ENCODE measurements at places on chromosomes 6 and 20.

- peak; percentile 95 for DNase-seq
Measured at GRCh38 chr6:37818536-37819176, 871 bp upstream of the ZFAND3 start.

GRCh38 chr6:158758451-158758860 lies 60.7 kb downstream of the EZR start:
- no peak for DNase-seq

GRCh38 chr6:133502441-133503335 lies 261.5 kb downstream of the EYA4 start:
- DNase-seq, result peak; percentile 67

DNA sequence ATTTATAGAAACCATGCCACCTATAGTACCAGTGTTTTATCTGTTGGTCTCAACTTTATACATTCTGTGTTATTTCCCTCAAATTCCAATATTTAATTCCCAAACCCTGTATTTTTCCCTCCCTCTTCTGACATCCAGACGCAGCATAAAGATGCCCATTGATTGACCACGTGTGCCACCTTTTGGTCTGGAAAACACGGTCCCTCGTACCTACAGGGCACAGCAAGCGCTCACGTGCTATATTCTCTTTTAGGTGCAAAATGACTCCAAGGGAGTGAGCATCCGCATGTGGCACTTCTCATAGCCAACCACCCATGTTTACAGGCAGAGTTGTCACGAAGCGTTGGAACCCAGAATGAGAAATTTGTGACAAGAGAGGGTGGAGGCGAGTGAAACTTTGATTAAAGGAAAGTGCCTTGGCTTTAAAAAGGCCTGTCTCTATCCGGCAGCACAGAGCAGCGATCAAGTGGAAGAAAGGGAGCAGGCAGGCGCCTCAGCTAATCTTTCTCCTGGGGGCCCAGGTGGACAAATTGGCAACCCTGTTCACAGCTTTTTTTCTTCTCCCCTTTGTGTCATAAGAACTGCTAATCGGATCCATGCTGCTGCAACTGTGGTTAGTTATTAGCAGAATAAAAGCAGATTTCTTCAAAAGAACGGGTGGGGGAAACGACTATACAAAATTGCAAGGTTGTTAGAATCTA lies 225.9 kb downstream of the TMEM242 start:
- DNase-seq, result no peak

DNA sequence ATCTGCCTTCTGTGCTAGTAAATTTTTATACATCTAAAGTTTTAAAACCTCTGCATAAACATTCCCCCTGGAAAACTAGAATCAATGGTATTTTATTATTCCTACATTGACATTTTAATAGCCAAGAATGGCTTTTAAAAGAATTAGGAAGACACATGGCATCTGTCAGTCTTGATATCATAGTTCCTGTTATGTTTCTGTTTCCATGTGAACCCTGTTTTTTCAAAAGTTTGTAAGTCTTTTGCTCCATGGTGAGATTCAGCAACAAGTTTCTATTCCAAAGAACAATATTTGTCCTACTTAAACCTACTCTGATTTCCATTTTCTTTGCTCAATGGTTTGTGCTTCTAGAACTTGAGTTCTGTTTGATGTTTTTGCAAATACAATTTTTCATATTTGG lies 95.2 kb downstream of the PLEKHG1 start:
- no peak for DNase-seq

DNA sequence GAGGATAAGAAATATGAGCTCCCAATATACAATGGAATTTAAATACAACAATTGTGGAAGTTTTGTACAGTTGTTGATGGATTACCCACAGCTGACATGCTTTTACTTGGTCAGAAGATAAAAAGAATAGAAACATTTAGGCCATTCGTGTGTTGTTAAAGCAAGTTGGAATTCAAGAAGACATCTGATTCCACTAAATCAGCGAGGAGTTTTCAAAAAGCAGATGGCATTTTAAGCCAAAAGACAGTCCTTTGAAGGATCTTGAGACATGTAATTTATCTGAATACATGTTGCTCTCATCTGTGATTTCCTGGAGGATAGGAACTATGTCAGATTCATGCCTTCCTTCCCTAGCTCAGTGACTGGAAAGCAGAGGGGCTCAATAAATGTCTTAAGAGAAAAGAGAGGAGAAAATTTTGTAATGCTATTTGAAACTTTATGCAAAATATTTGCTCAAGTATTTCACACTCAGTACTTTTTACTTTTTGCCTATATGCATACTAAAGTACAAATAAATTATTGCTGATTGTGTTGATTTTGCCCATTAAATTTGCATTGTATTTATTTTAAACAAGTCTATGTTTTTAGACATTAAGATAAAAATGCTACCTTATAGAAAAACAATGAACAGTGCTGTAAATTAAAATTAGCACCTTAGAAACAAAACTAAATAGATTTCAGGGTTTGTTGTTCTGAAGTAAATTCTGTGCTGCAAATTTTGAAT lies 733.8 kb upstream of the FLRT3 start:
- no peak for DNase-seq

- peak; percentile 50 for DNase-seq
Measured at GRCh38 chr6:151452750-151453427, 963 bp upstream of the RMND1 start.

GRCh38 chr6:35497571-35498421 lies 917 bp upstream of the TEAD3 start:
- DNase-seq, result peak; percentile 60

GRCh38 chr6:30357678-30358540 lies 13.0 kb downstream of the RPP21 start:
- peak; percentile 75 for DNase-seq

GRCh38 chr20:32969356-32970114 lies 34.7 kb downstream of the SUN5 start:
- no peak for DNase-seq

DNA sequence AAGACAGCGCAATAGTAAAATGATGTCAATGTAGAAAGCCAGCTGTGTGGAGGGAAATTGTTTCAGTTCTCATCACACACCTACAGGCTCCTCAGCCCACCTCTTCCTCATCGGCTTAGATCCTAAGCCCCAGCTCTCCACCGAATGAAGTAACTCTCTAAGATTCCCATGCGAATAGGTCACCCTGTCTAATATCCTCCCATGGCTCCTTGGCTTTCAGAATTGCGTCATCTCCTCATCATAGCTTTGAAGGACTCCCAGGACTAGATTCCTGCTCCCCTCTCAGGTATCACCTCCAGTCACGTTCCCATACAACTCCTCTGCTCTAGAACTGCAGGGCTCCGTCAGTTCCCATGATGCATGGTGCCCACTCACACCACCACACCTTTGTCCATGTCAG lies 16.2 kb upstream of the SLC22A16 start:
- DNase-seq, result peak; percentile 86

DNA sequence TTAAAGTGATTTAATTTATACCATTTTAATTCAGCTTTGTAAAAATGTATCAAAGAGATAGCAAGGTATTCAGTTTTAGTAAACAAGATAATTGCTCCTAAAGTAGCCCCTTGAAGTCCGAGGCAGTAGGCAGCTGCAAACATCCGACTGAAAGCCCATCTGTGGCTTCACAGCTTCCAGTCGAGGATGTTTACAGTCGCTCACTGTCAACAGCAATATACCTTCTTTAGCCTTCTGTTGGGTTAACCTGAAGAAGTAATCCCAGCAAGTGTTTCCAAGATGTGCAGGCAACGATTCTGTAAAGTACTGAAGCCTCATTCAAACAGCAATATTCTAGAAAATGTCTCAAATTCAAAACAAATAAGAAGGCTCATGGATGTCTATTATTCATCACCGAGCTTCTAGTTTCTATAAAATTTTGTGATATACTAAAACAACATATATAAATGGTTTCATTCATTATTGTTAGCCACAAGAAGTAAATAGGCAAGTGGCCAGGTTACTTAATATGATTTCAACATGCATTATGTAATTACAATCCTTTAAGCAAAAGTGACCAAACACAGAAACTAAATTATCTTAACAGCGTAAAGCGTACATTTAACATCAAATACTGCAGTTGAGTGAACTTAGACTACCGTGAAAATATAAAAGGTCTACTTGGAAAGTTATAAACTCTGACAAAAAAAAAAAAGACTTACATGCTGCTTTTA lies 115.0 kb downstream of the OGFRL1 start:
- DNase-seq, result peak; percentile 28

GRCh38 chr20:47351643-47352331 lies 4.7 kb downstream of the ZMYND8 start:
- peak; percentile 48 for DNase-seq

GRCh38 chr6:9537381-9537780 lies 877.5 kb downstream of the TFAP2A start:
- DNase-seq, result no peak

- DNase-seq, result no peak
Measured at GRCh38 chr6:31581434-31582229, 592 bp downstream of the LTB start.

- DNase-seq, result peak; percentile 80
Measured at GRCh38 chr6:47854971-47855370, 73.1 kb downstream of the OPN5 start.

DNA sequence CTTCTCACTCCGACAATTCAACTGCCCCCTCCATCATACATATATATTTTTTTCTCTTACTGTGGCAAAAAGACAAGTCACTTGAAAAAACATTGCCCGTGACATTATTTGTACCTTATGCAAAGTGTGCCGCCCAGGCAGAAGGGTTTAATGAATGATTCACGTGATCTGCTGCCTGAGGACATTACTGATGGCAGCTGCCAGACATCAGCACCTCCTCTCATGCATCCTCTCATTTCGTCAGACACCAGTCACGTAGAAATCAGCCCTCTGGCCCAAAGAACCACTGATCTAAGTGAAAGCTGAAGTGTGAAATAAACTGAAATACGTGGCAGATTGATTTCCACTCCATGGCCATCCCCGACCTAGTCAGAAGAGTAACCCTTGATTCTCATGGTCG lies 218.8 kb upstream of the PDE10A start:
- no peak for DNase-seq

DNA sequence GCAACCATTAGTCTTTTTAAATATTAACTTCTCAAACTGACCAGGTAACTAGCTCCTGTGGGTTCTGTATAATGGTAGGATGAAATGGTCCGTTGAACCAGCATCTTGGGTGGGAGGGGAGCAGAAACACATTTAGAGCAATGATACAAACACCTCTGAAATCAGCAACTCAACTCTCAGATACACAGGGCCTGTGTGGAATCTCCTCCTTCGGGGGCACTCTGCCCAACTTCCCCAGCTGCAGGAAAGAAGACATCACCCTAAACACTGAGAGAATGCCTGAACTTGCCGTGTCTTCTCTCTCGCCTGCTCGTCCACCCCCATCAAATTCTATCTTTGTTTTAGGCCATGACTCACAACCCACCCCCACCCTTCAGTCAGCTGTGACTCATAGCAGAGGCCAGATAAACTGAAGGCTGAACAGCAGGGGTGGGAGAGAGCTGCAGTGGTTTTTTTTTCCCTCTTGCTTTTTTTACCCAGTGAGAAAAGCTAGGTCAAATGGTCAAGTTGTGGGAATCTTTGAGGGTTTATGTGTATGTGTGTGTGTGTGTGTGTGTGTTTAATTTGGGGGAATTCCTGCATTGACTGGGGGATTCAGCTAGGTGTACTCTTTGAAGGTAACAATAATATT lies 593.4 kb upstream of the JAG1 start:
- peak; percentile 96 for DNase-seq

GRCh38 chr6:111865049-111865585 lies 8.1 kb downstream of the FYN start:
- no peak for DNase-seq

- DNase-seq, result peak; percentile 74
Measured at GRCh38 chr6:40587240-40588069, at the start of gene LRFN2. Gene LRFN2 (minus strand): TSS chr6:40587364.

DNA sequence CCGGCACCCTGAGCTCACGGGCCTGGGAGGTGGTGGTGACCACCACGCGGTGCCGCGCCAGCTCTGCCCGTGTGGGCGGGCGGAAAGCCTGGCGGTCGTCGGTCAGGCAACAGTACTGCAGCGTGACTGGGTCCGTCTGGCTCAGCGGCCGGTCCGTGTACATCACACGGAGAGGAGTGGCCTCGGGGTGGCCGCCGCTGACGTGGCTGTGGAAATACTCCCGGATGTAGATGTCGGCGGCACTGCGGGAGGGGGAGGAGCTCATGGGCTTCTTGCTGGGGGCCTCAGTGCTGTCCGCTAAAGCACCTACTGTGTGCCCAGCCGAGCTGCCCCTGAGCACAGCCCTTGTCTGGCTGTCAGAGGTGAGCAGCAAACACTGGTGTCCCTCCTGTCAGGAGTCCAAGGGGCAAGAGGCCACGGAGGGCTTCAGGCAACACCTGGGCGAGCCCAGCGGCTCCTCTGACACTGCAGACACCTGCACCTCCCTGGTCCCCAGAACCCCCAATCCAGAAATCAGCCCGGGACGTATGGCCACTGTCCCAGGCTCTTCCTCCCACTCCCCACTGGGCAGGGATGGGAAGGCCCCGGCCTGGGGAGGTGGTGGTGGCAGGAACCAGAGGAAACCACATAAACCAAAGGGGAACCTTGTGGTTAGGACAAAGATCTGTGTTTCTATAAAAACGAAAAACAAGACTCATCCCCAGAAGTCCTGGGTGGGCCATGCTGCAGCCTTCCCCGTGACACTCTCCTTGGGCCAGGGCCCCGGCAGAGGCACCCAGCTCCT lies 6.5 kb downstream of the HELZ2 start:
- no peak for DNase-seq

DNA sequence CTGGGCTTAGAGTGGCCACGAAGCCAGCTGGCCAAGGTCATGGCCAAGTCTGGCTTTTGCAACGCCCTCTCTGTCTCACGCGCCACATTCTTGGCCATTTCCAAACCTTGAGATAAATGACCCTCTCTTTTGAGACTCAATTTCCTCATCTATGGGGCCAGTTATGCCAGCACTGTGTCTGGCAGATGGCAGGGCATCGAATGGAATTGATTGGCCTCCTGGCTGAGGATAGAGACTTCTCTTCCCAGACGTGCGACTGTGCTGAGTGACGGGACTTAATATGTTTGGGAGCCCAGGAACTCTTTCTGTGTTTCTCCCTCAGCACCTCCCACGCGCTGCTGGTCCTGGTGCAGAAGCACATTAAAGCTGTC lies 7.6 kb downstream of the BPIFB2 start:
- no peak for DNase-seq

GRCh38 chr6:21455071-21455470 lies 138.5 kb upstream of the SOX4 start:
- DNase-seq, result no peak

GRCh38 chr20:16474363-16474762 lies 98.9 kb downstream of the KIF16B start:
- DNase-seq, result no peak

DNA sequence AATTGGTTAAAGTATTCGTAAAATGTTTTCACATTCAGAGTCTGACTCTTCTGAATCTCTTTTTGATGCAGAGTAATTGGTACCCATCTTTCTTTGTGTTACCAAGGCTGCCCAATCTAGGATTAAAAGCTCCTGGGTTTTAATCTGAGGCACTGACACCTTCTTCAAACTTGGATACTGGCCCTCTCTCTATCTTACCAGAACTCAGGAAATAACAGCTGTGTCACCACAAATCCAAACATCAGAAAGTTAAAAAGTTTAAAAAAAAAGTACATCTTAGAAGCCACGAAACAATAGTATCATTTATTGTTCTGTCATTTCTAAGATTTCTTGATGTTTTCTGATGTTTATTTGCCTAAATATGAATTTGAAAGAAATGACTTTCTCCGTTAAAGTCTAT lies 255.5 kb upstream of the RUNX2 start:
- DNase-seq, result no peak
